ENCODE measurements at places on chromosomes 13 and 19.
A peak's percentile ranks its signal among the peaks of the same experiment; 100 is the strongest.

- peak; percentile 56 for DNase-seq
Measured at GRCh38 chr13:25375727-25376358, 4.1 kb downstream of the ATP8A2 start.

DNA sequence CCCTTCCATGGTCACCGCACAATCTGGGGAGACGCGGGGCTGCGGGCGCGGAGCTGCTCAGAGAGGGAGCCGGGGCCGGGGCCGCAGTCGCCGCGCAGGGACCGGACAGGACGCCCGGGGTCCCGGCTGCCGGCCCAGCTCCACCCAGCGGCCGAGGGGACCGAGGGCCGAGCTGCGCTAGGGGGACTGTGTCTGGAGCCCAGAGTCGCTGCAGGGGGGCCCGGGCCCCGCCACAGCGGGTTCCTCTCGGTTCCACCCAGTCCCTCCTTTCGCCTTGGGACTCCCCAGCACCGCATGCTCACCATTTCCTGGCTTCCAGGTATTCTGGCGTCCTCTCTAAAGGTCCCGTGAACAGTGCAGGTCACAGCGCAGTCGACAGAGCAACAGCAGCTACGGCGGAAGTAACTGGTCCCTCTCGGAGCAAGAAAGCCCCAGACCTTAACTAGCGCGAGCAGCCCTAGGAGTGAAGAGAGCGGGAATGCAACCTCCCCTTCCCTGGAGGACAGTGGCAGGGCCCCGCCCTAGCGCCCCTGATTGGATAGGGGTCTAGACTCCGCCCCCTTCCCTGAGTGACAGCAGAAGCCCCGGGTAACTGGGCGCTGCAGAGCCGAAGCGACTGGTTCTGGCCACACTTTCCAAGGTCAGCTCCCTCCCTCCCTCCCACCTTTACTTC lies at the start of gene ZNF878:
TSS of gene ZNF878 (minus strand) at position 465 of the 673 bp plus-strand sequence. CDS start at position 305, 160 bp downstream.
- DNase-seq, result peak; percentile 95

- no peak for DNase-seq
Measured at GRCh38 chr19:589693-590395, at the start of gene HCN2. Gene HCN2, plus strand, starts transcription at chr19:589881. Its CDS starts 65 bp downstream, at chr19:589946.

- DNase-seq, result peak; percentile 56
Measured at GRCh38 chr13:95296326-95296925, 4.8 kb downstream of the ABCC4 start.

GRCh38 chr19:12778017-12778904 lies 2.9 kb upstream of the HOOK2 start:
- DNase-seq, result peak; percentile 79

DNA sequence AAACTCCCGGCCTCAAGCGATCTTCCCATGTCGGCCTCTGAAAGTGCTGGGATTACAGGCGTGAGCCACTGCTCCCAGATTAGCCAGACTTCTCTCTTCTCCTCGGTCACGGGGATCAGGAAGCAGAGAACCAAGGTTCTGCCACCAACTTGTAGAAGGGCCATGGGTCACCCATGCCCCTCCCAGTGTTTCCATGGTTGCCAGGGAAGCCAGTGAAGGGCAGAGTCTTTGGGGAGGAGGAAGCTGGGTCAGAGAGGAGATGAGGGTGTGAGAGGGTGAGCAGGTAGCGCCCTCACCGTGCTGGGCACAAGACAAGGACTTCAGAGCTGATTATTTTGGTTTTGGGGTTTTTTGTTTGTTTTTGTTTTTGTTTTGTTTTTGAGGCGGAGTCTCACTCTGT lies 77.1 kb downstream of the GNG7 start:
- no peak for DNase-seq

- peak; percentile 89 for DNase-seq
Measured at GRCh38 chr13:110965038-110965754, 50.3 kb upstream of the ANKRD10 start.

DNA sequence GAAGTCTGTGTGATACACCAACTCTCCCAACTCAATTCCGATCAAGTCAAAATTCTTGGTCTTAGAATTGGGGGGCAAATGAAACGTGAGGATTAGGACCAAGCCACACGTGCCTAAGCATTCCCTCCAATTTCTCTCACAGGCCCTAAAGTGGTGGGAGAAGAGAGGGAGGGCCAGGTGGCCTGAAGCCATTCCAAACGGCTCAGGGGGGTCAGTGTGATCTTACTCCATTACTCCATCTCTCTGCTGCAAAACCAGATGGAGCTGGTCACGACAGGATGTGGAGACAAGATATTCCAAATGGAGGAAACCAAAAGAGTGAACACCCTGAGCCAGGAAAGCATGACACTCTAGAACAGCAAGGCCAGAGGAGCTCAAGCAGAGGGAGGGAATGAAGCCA lies 195.4 kb downstream of the FOXO1 start:
- DNase-seq, result no peak

GRCh38 chr13:32911506-32911905 lies 104.7 kb upstream of the KL start:
- DNase-seq, result peak; percentile 65

DNA sequence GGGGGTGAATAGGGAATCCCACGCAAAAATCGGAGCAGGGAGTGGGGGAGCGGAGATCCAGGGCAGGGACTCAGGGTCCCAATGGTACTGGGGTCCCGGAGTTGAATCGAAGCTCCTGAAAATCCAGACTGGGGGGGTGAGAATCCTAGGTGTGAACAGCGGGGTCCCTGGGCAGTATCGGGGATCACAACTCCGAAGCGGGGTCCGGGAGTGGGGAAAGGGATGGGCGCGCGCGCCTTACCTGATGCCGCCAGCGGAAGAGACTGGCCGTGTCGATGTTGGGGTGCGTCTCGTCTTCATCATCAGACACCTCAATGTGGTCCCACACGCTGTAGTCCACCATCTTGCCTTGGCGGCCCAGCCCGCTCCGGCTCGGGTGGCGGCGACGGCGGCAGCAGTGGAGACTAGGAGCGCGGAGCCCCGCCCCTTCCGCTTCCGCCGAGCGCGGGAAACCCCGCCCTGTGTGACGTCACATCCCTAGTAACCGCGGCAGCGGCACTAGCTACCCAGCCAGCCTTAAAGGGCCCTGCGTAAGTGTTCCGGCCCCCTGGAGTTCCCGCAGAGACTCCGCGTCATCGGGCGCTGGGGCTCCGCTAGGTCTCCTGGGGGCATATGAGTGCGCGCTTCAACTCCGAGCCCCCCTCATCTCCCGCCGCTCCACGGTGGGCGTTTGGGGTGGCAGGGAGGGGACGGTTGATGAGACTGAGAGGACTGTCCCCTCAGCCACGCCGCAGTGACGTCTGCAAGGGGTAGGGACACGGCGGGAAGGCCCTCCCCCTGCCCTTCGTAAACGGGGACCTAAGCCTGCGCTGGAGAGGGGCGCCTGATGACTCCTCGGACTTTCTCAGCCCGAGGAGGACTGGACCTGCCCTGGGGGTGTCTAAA lies at the start of gene CDC37:
TSS of gene CDC37 (minus strand) at position 406 of the 885 bp plus-strand sequence. CDS start at position 343, 63 bp downstream.
- DNase-seq, result peak; percentile 98

- no peak for DNase-seq
Measured at GRCh38 chr13:52950436-52950956, 78.1 kb upstream of the OLFM4 start.

GRCh38 chr19:9597027-9597426 lies 12.7 kb upstream of the ZNF121 start:
- peak; percentile 96 for DNase-seq

DNA sequence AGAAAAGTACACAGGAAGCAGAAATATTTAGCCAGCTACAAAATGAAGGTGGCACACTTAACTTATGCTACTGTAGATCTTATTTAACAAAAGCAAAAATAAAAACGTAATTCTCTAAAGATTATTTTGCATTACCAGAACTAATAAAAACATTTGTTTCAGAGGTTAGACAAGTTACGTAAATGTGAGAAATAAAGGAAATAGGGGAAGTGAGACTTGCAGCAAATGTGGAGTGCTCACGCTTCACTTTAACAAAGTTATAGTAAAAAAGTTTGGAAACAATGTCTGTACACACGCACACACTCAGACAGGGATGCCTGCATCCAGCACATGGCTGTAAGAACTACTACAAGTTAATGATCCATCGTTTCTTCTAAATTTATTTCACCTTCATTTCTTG lies 83.7 kb downstream of the NALCN start:
- DNase-seq, result no peak

- peak; percentile 51 for DNase-seq
Measured at GRCh38 chr13:32142956-32143375, 111.4 kb downstream of the FRY start.

GRCh38 chr13:99991013-99991827 lies 9.6 kb downstream of the ZIC2 start:
- no peak for DNase-seq

- DNase-seq, result no peak
Measured at GRCh38 chr13:35841060-35841521, 290.1 kb downstream of the DCLK1 start.

- no peak for DNase-seq
Measured at GRCh38 chr13:51577690-51578089, 6.6 kb upstream of the WDFY2 start.

- DNase-seq, result no peak
Measured at GRCh38 chr13:104404325-104404724, 1338.1 kb upstream of the SLC10A2 start.

GRCh38 chr13:111265006-111265700 lies 55.3 kb upstream of the TEX29 start:
- DNase-seq, result no peak

GRCh38 chr13:32802159-32802558 lies 214.1 kb upstream of the KL start:
- no peak for DNase-seq

GRCh38 chr19:742540-743075 lies 8.3 kb upstream of the MISP start:
- no peak for DNase-seq

- DNase-seq, result no peak
Measured at GRCh38 chr19:53985863-53986262, 5.6 kb upstream of the CACNG6 start.

GRCh38 chr19:49428547-49429451 lies 3.6 kb downstream of the GFY start:
- DNase-seq, result no peak

DNA sequence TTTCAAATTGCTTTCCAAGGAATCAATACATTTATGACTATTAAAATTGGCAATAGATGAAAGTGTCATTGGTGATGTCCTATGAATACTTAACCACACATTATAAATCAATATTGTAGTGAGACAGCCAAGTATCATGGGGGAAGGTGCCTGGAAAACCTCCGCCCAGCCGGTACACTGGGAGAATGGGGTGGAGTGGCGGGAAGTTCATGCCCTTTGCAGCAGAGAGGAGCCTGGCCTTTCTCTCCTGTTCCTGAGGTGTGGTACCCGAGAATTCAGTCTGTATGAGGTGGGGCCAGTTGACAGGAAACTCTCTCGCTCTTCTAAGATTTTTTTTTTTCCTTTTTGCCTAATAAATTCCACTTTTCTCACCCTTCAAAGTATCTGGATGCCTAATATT lies 25.4 kb upstream of the ABCC4 start:
- no peak for DNase-seq

- no peak for DNase-seq
Measured at GRCh38 chr19:47120470-47121067, 7.0 kb upstream of the ZC3H4 start.

GRCh38 chr13:103004661-103005345 lies 61.4 kb downstream of the SLC10A2 start:
- no peak for DNase-seq

DNA sequence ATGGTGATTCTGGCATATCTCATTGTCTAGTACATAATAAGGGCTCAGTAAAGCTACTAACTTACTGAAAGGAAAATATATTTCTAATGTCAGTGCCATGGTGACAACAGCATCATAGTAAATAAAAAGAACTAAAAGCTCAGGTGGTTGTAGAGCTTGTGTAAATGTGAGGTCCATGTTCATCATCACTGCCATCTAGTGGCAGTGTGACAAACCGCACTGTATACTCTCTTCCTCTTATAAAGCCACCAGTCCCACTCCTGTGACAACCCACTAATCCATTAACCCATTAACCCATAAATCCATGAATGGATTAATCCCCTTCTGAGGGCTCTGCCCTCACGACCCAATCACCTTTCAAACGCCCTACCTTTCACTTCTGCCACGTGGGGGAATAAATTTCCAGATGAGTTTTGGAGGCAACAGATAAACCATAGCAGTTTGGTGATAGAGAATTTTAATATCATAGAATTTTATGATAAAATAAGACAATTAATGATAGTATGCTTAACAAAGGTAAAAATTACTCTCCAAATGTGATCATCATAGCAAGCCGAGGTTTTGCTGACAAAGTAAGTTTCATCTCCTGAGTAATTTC lies 160.4 kb upstream of the SGCG start:
- DNase-seq, result peak; percentile 40

- DNase-seq, result no peak
Measured at GRCh38 chr19:17216058-17216670, 1.0 kb downstream of the USE1 start.

DNA sequence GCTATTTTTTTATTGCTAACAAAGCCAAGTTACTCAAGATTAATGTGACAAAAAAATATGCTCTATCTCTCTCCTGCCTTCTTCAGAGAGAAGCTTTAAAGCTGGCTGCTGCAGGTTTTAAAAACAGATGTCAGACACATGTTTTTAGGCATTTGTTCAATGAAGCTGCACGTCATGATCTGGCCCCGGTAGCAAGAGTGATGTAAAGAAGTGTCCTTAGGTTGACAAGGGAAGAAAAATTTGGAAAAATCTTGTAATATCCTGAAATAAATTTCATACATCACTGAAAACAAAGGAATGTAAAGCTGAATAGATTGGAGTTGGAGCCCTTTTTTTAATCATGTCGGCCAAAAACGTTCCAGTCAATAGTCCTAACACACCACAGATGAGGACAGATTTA lies 531.4 kb upstream of the NBEA start:
- DNase-seq, result no peak

GRCh38 chr19:12880551-12881171 lies 588 bp downstream of the DNASE2 start:
- DNase-seq, result peak; percentile 40

DNA sequence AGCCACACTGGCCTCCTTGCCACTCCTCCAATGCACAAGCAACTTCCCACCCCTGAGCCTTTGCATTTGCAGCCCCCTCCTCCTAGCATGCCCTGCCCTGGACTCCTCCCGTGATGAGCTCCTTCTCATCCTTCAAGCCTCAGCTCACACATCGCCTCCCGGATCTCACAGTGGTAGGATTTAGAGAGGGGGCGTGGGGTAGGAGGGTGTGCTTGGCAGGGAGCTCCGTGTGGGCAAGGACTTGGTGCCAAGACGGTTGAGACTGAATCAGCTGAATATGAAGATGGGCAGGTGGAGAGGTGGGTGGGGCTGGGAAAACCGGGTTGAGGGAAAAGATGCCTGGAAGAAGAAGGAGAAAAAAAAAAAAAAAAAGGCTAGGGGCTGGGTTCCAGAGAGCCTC lies 48.4 kb upstream of the ZNRF4 start:
- no peak for DNase-seq

DNA sequence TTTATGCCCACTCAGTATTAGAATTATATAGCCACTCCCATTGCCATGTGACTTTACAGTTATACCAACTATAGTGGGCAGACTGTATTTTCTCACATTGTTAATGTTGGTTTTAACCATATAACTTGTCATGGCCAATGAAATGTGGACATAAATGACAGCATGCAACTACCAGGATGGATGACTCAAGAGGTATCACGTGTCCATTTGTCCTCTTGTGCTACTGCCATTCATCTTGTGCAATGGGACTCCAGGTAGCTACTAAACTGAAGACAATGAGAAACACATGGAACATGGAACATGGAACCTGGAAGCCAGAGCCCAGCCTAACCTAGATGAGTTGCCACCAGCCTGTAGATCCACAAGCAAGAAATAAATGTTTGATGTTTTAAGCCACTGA lies 242.7 kb upstream of the IPO5 start:
- DNase-seq, result no peak

Measured in ELR (cell line).